ENCODE measurements at places on chromosomes 3 and 15. TPM values are rescaled to one million over a fixed set of nuclear protein-coding genes. Genes with fewer than 3 reads are reported as not detected.

DNA sequence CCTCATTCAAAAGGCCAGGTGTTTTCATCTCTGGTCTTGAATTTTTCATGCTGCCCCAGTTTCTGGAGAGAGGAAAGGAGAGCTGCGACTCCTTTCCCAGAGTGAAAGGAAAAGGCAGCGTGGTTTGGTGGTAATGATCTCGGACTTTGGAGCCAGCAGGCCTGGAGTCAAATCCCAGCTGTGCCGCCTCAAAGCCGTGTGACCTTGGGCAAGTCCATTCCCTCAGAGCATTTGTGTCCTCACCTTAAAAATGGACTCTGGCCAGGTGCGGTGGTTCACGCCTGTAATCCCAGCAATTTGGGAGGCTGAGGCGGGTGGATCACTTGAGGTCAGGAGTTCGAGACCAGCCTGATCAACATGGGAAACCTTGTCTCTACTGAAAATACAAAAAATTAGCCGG lies 4.7 kb upstream of the CCDC33 start:
- no peak overlapping the region for H3K27ac ChIP-seq
- no peak for DNase-seq
- H3K4me1 ChIP-seq: no peaks in the 10 kb centered on the region

The ACKR4 gene
- 0.17 TPM for total RNA-seq

The DUOXA2 gene
- total RNA-seq: not detected

DNA sequence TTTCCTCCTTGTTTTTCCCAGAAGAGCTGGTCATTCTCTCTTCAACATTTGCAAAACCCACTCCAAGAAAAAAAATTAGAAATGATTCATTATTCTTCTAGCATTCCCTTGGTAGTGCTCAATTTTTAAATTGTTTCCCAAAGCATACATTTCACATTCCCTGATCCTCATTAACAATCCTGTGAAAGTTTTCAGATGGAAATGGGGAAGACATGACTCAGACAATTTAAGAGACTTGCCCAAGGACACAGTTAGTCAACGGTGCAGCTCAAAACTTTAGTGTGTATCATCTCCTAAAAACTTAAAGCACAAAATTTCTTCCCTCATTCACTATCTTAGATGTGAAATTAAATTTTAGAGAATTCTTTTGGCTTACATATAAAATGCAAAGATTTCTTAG lies 17.1 kb upstream of the ABI3BP start:
- H3K4me3 ChIP-seq: no peak overlapping the region
- no peaks in the 10 kb centered on the region for H3K4me1 ChIP-seq
- H3K27me3 ChIP-seq: no peaks in the 10 kb centered on the region
- H3K36me3 ChIP-seq: no peaks in the 10 kb centered on the region
- DNase-seq: no peak

DNA sequence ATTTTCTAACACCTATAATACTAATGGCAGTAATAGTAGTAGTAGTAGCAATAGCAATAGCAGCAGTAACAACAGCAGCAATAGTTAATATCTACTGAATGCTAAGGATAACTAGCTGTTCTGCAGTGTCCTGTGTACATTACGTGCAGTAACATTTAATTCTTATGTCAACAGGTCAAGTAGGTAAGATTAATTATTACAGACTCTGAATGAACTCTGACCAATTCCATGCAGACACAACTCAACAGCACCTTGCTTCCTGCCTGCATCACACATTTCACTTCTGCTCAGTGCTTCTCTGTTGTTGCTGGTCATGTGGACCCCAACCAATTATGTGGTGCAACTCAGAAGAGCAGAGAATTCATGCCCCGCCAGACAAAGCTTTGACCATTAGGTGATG lies 39.9 kb upstream of the ARHGEF26 start:
- no peaks in the 10 kb centered on the region for H3K27me3 ChIP-seq
- H3K27ac ChIP-seq: no peak overlapping the region
- H3K4me1 ChIP-seq: no peaks in the 10 kb centered on the region
- no peaks in the 10 kb centered on the region for H3K36me3 ChIP-seq

GRCh38 chr15:48806151-48806550 lies 4.7 kb downstream of the CEP152 start:
- no peaks in the 10 kb centered on the region for H3K27me3 ChIP-seq
- H3K36me3 ChIP-seq: no peaks in the 10 kb centered on the region
- H3K4me1 ChIP-seq: peaks cover 10% of the 10 kb centered on the region
- DNase-seq: no peak

Data from CD4-positive, alpha-beta T cell (primary cell).